Right forelimb (tissue), 1 donor: ENCODE measurements at places on chromosomes 2 and 18.

DNA sequence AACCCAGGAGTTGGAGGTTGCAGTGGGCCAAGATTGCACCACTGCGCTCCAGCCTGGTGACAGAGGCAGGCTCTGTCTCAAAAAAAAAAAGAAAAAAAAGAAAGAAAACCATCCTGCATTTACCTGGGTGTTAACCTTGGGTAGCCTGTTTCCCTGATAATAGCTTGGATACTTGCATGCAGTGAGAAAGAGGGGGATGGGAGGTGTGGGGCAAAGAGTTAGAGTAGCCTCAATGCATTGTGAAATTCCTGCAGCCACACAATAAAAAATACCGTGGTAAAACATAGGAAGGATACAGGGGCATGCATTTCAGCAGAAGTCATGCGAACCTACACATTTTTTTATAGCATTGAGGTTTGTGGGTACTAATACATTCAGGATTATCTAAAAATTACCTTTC, 76.6 kb upstream of the ZNF516 start:
- no peak for DNase-seq

GRCh38 chr2:65159906-65160305, 30.0 kb upstream of the RAB1A start:
- no peak for DNase-seq

GRCh38 chr18:37334631-37335408, 230.8 kb downstream of the CELF4 start:
- no peak for DNase-seq

- DNase-seq, result no peak
Measured at GRCh38 chr18:2348003-2348402, 223.3 kb downstream of the METTL4 start.

- DNase-seq, result no peak
Measured at GRCh38 chr2:168174756-168175155, 72.6 kb downstream of the STK39 start.

- DNase-seq, result peak; percentile 56
Measured at GRCh38 chr2:234548695-234549420, 52.0 kb upstream of the ARL4C start.

DNA sequence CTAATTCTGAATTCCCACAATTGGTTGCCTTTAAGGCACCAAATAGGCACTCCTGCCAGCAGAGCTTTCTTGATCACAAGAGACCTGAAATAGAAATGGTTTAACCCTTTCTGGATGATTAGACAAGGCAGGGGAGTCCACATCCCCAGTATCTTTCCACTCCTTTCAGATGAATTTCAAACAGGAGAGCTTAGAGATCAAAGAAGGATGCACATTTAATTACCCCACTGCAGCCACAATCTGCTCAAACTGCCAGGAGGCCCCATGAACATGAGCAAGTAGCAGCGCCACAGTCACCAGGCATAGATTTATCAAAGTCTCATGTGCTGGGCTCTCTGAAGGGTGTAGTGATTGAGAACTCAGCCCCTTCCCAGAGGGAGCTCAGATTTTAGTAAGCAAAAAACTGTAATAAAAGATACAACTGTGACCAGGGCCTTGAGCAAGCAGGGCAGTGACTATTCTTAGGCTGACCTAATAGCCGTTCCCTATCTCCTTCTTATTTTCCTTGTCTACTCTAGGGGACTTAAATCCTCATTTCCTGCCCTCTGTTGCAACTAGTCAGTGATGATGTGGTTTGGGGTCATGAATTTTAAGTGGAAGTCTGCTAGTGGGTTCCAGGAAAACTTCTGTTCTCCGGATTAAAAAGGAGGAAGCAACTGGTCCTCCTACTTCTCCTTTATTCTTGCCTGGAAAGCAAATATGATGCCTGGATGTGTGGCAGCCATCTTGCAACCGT, 53.7 kb downstream of the SLC4A3 start:
- DNase-seq, result no peak
